Activated CD8-positive, alpha-beta T cell treated with anti-CD3 and anti-CD28 coated beads, Interleukin-2, amount 10 ng/mL, durations not matched to agents 7 days and 5 days (primary cell): ENCODE measurements at places on chromosomes 2 and 18.

GRCh38 chr18:74990563-74991081 lies 218.3 kb downstream of the PTGR3 start:
- DNase-seq = no peak

DNA sequence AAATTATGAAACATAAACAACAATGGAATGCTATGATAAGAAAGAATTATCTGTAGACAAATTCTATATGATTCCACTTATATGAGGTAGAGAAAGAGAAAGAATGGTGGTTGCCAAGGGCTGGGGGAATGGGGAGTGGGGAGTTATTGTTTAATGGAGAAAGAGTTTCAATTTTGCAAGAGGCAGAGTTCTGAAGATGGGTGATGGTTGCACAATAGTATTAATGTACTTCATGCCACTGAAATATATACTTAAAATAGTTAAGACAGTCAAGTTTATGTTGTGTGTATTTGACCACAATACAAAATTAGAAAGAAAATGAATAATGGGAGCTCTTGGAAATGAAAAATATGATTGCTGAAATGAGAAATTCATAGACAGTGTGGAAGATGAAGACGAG lies 22.6 kb upstream of the FAM117B start:
- DNase-seq = no peak

- no peak for DNase-seq
Measured at GRCh38 chr2:224957540-224958461, 84.5 kb downstream of the DOCK10 start.

DNA sequence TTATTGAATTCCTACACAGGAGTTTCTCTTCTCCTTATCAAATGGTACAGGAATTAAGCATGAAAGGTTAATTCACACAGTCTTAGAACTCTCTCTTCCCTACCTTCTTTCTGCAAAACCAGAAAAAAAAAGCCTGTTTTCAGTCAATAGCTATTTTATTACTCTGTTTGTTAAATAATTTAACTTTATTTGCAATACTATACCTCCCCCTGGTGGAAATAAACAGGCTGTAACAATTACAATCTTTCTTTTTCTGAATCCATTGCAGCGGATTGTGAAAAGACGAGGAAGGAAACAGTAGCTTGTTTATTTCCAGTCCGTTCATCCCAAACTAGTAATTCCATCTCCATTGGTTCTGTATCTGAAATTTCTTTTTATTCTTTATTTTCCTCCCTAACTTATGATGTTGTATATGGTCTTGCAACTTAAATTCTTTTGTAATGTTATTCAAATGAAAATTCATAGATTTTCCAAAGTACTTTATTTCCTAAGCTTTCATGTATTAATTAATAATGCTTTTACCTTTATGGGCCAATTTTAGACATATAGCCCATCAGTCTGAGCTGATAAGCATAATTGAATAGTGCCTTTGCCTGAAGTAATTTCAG lies 165.2 kb downstream of the SH3BP4 start:
- DNase-seq = no peak

DNA sequence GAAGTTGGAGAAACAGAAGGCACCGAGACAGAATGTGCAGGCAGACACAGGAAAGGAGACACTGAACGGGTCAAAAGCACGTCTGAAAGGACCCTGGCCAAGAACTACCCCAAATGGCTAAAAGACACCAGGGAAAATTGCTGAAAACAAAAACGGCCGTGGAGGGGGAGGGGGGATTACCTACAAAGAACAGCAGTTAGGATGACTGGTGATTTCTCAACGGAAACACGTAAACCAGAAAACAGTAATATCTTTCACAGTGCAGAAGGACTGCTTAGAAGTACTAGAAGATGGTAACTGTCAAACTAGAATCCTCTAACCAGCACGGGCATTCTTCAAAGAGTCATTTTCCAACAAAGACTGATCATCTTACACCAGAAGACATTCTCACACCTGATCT lies 142.6 kb downstream of the HDAC4 start:
- no peak for DNase-seq

GRCh38 chr18:79690071-79690470 lies 10.5 kb downstream of the CTDP1 start:
- no peak for DNase-seq

DNA sequence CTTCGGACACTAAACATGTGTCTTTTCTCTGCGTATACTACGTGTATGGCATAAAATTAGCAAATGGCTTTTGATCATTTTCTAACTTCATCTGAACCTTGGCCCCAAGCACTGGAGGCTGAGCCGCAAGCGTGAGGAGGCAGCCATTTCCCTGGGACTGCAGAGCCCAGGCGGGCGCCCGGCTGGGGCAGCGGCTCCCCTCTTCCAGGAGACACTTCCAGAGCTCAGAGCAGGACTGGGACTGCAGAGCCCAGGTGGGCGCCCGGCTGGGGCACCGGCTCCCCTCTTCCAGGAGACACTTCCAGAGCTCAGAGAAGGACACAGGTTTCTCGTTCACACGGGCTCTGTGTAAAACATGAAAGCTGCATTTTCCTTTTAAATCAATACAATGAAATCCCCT lies 484.1 kb upstream of the SALL3 start:
- DNase-seq = no peak

- no peak for DNase-seq
Measured at GRCh38 chr2:26506279-26506678, 28.4 kb upstream of the OTOF start.

DNA sequence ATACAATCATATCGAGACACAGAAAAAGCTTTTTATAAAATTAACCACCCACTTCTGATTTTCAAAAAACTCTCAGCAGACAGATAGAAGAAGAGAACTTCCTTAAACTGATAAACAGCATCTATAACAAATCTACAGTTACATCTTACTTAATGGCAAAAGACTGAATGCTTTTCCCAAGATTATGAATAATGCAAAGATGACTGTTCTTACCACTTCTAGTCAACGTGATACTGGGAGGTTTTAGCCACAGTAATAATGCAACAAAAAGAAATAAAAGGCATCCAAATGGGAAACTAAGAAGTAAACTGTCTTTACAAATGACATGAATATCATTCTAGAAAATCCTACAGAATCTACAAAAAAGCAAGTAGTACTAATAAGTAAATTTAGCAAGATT lies 58.0 kb upstream of the TMEM247 start:
- no peak for DNase-seq

GRCh38 chr18:45568017-45568416 lies 47.3 kb upstream of the SLC14A2 start:
- DNase-seq = no peak

- DNase-seq = no peak
Measured at GRCh38 chr2:230318190-230319121, 8.5 kb upstream of the SP140L start.

DNA sequence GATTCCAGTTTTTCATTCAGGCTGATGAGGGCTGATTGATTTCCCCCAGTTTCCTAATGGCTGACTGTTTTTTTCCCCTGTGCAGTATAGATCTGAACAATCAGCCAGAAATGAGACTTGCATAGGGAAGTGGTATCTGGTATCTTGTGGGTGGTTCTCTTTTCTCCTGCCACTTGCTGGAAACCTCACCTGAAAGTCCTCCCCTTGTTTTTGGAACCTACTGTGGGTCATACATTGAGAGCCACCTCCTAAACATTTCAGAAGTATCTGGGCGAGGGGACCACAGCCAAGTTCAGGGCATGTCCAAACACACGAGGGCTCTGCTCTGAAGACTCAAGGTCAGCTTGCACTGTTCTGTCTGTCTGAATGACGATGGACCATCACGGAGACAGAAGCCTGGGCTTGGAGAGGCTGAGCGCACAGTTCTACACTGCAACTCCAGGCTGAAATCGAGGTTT lies 19.3 kb downstream of the ALPK2 start:
- DNase-seq = no peak

GRCh38 chr18:74040008-74040407 lies 107.6 kb downstream of the FBXO15 start:
- no peak for DNase-seq

DNA sequence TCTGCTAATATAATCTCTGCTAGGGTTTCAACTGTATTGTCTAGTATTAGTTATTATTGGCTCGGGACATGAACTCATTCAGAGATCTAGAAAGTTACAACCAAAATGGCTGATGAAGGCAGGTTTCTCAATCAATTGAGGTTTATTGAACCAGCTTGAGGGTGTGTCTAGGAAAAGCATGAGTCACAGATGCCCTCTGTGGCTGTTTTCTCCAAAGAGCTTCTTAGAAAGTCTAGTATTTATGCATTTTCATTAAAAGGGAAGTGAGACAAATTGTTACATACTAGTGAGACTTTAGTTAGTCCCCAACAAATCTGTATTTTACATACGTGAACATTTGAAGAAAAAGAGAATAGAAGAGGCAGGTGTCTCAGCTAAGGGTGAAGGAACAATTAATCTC lies 23.0 kb upstream of the RTTN start:
- DNase-seq = no peak

GRCh38 chr18:46668135-46668534 lies 11.1 kb upstream of the LOXHD1 start:
- no peak for DNase-seq

- no peak for DNase-seq
Measured at GRCh38 chr2:69964353-69964841, 3.0 kb upstream of the ASPRV1 start.

DNA sequence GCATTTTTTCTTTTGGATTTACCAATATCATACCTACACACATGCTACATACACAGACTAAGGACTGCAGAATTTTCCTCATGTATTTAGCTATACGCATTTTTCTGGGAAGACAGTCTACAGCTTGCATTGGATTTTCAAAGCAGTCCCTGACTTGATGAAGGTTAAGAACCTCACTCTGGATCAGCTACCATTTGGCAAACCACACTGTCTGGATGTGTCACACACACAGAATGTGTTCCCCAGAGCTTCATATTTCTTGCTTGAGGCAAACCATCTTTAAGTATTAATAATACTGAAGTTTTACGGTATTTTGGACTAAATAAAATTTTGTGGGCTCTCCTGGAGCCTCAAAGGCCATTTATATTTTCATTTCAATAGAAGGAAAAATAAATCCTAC lies 102.3 kb downstream of the TCF4 start:
- no peak for DNase-seq

GRCh38 chr2:173590276-173590861 lies 235.7 kb downstream of the CDCA7 start:
- DNase-seq = no peak

DNA sequence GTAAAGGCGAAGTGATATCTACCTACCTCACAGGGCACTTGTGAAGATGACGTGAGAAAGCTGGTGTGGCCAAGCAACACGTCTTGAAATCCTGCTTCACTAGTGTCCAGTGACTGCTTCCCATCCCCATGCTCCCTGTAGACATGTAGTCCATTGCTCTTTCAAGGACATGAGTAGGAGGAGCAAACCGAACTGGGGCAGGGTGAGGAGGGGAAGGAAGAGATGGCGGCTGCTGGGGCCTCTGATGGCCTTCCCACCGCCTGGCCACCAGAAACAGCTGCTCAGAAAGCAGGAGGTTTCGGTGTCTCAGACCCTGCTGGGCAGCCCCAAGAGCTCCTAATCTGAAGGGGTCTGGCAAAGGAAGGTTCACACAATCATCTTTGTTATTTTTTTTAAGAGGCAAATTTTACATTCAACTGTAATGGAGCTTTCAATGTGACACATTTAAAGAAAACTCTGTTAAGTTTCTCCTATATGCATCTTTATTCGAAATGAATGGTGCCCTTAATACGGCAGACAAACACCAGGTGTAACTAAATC lies 14.7 kb downstream of the CPLX4 start:
- no peak for DNase-seq

GRCh38 chr2:204114295-204115136 lies 178.0 kb downstream of the ICOS start:
- no peak for DNase-seq

- no peak for DNase-seq
Measured at GRCh38 chr2:46041434-46041833, 255.8 kb upstream of the EPAS1 start.
